ENCODE measurements at places on chromosomes 11 and 22.

GRCh38 chr22:23365961-23366360, 185.7 kb downstream of the BCR start:
- DNase-seq: no peak

GRCh38 chr11:10490398-10491241, 35.6 kb downstream of the AMPD3 start:
- no peak for DNase-seq

- DNase-seq: no peak
Measured at GRCh38 chr11:57444362-57445121, 15.8 kb upstream of the RTN4RL2 start.

DNA sequence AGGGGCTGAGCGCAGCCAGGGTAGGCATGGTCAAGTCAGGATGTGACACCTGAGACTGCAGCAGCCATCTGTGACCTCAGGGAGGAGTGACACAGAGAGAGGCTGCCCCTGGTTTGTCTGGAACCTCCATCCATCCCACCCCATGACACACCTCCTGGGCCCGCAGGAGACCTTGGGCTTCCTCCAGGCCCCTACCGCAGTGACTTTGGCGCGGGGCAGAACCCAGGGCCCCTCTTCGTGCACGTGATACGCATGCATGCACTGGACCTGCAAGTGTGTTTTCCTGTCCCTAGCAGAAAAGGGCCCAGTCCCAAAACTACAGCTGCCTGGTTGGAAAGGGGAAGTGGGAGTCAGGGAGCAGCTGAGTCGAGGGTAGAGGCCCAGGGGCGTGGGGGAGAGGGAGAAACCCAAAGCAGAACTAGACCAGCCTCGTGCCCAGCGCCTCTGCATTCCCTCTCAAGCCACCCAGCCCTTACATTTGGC, 7.9 kb upstream of the CYTH4 start:
- DNase-seq: no peak

- DNase-seq: no peak
Measured at GRCh38 chr11:24623121-24623520, 126.3 kb downstream of the LUZP2 start.

DNA sequence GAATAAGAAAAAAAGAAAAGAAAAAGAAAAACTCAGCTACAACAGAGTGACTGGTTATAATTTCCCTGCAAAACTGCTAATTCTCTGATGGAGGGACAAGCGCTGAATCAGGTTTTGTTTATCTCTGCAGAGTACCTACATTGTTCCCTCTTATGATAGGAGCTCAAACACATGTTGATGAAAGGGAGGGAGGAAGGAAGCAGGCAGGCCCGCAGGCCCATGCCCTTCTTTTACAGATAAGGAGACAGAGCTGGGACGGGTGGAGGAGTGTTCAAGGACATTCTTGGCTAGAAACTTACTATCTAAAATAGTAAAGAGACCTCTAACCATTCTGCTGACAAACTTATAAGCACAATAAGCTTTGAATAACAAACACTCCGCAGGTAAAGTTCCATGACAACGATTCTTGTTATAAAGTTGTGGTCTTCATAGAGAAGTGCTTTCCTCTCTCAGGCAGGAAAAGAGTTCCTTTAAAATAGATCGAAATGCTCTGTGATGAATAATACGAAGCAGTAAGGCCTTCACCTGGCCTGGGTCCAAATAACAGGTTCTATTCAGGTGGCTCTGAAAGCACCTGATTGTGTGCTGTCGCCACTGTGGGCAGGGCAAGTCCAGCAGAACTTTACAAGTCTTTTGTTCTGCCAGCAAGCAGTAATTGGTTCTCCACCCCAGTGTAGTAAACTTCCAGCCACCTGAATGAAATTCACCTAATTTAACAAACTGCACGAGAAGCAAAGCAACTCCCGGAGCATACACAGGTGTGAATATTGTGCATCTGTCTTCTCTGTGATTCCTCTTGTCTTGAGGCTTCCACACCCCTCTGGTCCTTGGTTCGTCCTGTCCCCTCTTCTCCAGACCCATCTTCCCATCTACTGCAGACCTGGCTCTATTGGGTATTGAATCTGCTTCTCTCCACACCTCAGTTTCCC, 15.3 kb upstream of the MICAL2 start:
- no peak for DNase-seq

DNA sequence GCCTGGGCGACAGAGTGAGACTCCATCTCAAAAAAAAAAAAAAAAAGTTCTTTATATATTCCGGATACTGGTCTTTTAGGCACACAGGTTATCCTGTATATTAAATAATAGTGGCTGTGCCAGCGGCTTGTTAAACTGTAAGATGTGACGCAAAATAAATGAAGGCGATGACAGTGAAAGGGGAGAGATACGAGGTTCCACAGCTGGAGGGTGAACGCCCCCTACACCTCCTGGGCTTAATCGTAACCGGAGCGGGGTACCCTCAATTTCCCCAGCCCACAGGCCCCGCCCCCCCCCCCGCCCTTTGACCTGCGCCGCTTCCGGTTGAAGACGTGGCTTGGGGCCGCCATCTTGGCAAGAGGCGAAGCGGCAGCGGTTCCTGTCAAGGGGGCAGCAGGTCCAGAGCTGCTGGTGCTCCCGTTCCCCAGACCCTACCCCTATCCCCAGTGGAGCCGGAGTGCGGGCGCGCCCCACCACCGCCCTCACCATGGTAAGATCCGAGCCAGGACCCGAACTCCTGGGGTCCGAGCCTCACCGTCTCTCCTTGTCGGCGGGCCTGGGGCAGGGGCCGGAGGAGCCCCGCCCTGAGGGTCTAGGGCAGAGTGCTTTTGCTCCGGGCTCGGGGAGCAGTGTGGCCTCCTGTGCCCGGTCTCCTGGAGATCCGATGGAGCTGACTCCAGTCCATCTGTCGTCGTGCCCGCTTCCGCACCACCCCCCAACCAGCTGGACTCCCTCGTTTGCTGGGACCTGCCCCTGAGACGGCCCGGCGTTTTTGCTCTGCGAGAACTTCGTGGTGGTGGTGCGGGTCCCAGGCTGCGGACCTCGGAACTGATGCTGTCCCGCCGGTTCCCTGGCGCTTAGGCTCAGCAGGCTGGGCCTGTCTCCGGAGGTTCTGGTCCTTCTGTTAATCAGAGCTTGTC, at the start of gene ARCN1:
Gene ARCN1, plus strand, starts transcription at position 349 of the 920 bp plus-strand sequence. Its CDS starts 139 bp downstream, at position 488.
- peak; percentile 69 for DNase-seq

Measured in stimulated activated CD4-positive, alpha-beta T cell treated with anti-CD3 and anti-CD28 coated beads, Interleukin-12 subunit alpha, Interleukin-12 subunit beta, amount 100 ng/mL, for 48 hours (primary cell).